HepG2 (cell line): ENCODE measurements at places on chromosomes 16 and 17.

GRCh38 chr17:5793157-5793556 lies 208.8 kb upstream of the NLRP1 start:
- no peaks in the 10 kb centered on the region for H3K4me1 ChIP-seq
- no peaks in the 10 kb centered on the region for H3K27me3 ChIP-seq
- H3K4me3 ChIP-seq = no peak overlapping the region
- H3K36me3 ChIP-seq = no peaks in the 10 kb centered on the region
- no peak overlapping the region for H3K27ac ChIP-seq
- DNase-seq = no peak

GRCh38 chr17:78272181-78272913 lies 40.9 kb downstream of the TMEM235 start:
- H3K4me3 ChIP-seq = no peak overlapping the region
- no peak overlapping the region for H3K27ac ChIP-seq
- peaks cover 78% of the 10 kb centered on the region for H3K27me3 ChIP-seq
- peaks cover 32% of the 10 kb centered on the region for H3K4me1 ChIP-seq

DNA sequence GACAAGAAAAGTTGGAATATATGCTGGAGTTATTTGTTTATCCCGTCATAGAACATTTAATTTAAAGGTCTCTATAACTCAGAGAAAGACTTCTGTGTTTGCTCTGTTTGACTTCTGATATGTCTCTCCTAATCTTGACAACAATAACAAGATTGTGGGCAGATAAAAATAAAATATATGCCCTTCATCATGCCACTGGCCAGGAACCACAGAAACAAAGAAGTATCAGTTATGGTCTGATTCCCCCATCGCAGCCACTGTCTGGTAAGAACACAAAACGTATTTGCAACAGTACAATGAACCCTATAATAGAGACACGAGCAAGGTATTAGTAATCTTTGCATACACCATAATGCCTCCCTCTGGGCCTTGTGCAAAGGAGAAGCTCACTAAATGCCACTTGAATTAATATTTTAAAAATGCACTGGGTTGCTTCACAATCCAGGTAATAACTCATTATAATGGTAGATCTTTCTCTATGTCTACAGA lies 1498.3 kb downstream of the CDH11 start:
- no peaks in the 10 kb centered on the region for H3K4me1 ChIP-seq
- H3K27me3 ChIP-seq = no peaks in the 10 kb centered on the region
- DNase-seq = no peak
- no peaks in the 10 kb centered on the region for H3K36me3 ChIP-seq
- no peak overlapping the region for H3K4me3 ChIP-seq

DNA sequence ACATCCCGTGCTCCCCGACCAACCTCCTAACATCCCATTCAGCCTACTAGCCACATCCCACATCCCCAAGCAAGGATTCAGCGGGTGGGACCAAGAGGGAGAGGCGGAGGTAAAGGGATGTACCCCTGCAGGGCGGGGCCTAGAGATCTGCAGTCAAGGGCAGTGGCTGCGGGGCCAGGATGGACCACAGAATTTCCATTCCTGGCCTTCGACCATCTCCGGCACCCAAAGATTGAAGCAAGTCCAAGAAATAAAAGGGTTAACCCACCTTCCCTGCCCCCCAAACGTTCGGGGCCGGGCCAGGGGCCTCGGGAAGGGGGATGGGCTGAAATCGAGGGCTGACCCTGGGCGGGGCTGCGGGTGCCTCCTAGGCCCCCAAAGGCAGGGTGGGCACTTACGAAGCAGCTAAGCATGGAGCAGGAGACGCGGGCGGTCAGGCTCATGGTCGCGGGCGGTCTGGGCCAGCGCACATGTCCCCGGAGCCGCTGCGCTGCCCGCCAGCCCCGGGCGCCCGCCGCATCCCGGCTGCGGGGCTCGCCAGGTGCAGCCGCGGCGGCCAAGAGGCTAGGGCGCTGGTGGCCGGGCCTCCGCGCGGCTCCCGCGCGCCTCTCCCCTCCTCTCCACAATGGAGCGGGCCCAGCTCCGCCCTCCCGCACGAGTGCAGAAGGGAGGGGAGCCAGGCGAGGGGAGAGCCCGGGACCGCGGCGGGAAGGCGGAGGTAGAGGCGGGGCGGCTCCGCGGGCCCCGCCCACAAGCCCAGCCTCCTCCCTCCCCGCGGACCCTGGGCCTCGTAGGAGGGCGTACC lies at the start of gene MTMR4:
MTMR4 (minus strand) TSS at position 674 of the 805 bp plus-strand sequence; CDS start at position 443, 231 bp downstream.
- peak within 1 kb of the TSS; percentile 80 for H3K4me3 ChIP-seq
- peak within 1 kb of the TSS; percentile 96 for H3K27ac ChIP-seq
- peaks cover 46% of the 10 kb centered on the region for H3K4me1 ChIP-seq
- H3K27me3 ChIP-seq = no peaks in the 10 kb centered on the region; the same call in 2 of the 3 replicates
- DNase-seq = peak; percentile 82

DNA sequence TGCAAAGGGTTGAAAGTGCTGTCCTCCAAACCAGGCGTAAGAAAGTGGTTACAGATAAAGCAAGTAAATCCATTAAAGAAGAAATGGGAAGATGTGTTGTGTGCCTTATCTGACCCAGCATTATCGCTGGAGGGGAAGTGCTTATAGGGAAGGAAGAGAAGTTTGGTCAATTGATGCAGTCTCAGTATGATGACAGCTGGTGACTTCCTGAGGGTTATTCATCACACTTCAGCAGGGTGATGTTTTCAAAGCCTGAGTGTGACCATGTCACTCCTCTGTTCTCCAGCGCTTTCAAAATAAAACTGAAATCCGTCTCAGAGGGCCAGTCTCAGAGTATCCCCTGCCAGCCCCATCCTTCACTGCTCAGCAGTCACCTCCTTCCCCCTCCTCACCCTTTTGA lies 505.4 kb upstream of the RBFOX1 start:
- DNase-seq = no peak
- no peak overlapping the region for H3K4me3 ChIP-seq
- H3K27ac ChIP-seq = no peak overlapping the region
- H3K36me3 ChIP-seq = no peaks in the 10 kb centered on the region

- H3K27ac ChIP-seq = no peak overlapping the region
- peak; percentile 67 for DNase-seq
- H3K4me1 ChIP-seq = peaks cover 6% of the 10 kb centered on the region
- H3K4me3 ChIP-seq = no peak overlapping the region
- H3K27me3 ChIP-seq = peaks cover 5% of the 10 kb centered on the region; the same call in 2 of the 3 replicates
- H3K36me3 ChIP-seq = no peaks in the 10 kb centered on the region
Observed at GRCh38 chr17:63405741-63406261, 40.3 kb downstream of the CYB561 start.
